ENCODE measurements at places on chromosomes 6 and 20. TPM values are rescaled to one million over a fixed set of nuclear protein-coding genes. Genes with fewer than 3 reads are reported as not detected.

The MYBL2 gene
- polyA plus RNA-seq = 60.5 TPM

- peak; percentile 99 for DNase-seq
Measured at GRCh38 chr20:31593221-31594001, 11.7 kb upstream of the ID1 start.

- no peak for DNase-seq
Measured at GRCh38 chr6:150276937-150277742, 91.7 kb upstream of the IYD start.

DNA sequence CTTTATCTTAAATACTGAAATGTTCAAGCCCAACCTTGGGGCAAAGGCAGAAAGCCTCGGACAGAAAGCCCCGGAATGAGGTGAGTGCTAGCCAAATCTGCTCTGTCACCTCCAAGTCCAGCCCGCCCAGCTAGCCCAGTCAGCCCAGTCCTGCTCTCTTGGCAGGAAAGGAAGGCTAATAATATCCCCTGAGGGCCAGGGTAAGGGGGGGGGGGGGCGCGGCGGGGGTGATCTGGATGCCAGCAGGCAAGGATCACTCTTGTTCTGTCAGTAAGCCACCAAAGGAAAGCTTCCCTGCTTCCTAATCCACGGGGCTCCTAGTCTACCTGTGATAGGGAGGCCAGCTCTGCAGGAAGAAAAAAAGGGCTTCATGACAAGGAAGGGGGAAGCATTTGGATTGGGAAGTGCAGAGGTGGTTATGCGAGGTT, 1.1 kb downstream of the NDRG3 start:
- DNase-seq = no peak

DNA sequence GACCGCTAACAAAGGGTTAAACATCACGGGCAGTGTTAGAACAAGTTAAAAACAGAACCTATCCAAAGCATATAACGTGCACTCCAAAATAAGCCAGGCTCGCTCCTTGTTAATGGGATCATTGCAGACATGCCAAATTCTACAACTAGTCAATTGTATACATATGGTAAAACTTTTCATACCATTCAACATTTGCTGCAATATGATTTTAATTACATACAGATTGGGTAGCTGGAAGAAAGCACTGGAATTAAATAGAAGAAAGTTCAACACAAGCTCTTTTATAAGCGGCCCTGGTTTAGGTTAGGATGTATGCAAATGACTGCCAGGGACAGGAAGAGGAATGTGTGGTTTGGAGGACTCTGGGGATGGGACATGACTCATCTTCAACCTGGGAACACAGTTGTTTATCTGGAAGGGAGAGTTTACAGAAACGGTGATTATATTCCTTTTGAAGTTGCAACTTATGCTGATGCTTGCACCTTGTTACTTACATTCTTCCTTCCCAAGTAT, 62.5 kb upstream of the TIAM2 start:
- peak; percentile 31 for DNase-seq

DNA sequence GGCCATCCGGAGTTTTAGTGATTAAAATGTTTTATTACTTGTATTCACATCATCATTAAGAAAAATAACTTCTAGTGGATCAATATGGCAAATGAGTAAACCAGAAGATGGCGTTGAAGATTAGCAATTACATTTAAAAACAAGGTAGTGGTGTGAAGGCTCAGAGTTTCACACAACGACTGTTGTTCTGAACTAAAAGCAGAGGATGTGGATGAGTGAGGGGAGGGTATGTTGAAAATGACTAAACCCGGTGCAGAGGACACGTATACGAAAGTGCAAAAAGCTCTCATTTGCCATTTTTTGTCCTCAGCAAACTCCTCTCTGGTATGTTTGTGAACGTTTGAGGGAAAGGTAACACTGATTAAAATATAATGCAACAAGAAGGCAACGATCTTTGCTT, 1.9 kb upstream of the IRF4 start:
- no peak for DNase-seq

The TRIM40 gene
- not detected for polyA plus RNA-seq

- DNase-seq = no peak
Measured at GRCh38 chr6:105593805-105594671, 191.2 kb upstream of the PREP start.

The ACTR5 gene
- polyA plus RNA-seq = 7.0 TPM

GRCh38 chr6:110714143-110714542, 101.1 kb downstream of the CDK19 start:
- no peak for DNase-seq

GRCh38 chr6:89379281-89379680, 26.8 kb upstream of the UBE2J1 start:
- no peak for DNase-seq

DNA sequence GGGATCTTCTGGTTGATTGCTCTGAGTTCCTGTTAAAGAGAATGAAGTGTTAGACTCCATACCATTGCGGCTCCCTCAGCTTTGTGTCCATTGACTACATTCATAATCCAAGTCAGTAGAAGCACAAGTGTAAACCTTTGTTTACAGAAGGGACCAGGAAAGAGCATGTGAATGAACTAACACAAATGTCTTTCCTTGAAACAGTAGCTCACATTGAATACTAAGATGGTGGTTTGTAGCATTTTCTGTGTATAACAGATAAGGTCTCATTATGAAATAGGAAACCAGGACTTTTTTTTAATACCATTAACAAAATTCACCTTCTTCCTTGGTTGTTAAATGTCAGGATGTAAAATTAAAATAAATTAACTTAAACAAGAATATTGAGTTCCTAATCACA, 8.4 kb downstream of the STXBP5 start:
- DNase-seq = no peak

DNA sequence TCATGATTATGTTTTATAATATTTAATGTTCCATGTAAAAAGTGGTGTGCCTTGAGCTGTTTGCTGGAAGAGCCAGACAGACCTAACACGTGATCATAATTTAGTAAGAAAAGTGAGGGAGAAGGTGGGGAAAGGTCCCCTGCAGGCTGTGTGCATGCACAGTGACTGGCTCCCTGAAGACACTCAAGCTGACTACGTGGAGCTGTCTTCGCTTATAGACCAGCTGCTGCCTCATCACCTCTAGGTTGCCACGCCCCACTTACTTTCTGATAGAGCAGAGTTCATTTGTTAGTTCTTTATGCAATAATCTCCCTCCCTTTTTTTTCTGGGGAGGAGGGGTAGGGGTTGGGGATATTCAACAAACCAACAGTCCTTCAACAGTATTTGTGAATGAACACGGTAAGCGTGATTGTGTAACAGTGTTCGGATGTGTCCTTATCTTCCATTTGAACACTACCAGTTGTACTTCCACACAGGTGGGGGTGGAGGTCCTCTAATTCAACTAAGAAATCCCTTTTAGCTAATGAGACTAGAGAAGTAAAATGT, 157.3 kb downstream of the BACH2 start:
- DNase-seq = no peak

GRCh38 chr6:124099520-124099919, 295.9 kb downstream of the NKAIN2 start:
- DNase-seq = no peak

DNA sequence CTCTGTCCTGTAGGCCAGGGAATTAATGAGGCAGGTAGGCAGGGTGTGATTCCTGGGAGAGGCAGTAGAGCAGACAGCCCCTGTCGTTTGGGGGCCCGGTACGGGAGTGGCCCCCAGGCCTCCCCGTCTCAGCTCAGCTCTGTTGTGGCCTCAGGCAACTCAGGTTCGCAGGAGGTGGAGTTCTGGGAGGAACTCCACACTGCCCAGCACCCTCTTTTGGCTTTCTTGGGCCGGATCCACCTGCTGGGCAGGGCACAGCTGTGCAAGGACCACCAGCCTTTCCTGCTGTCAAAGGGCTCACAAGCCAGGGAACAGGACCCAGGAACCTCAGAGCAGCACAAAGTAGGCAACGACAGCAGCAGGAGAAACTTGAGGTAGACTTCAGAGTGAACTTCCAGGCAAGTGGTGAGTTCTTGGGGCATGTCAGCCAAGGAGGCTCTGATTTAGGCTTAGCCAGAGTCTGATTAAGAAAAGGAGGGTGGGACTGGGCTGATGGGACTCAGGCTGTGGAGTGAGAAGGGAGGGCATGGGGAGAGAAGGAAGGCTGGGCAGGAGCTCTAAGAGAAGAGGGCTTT, 36.9 kb downstream of the RAB44 start:
- no peak for DNase-seq

DNA sequence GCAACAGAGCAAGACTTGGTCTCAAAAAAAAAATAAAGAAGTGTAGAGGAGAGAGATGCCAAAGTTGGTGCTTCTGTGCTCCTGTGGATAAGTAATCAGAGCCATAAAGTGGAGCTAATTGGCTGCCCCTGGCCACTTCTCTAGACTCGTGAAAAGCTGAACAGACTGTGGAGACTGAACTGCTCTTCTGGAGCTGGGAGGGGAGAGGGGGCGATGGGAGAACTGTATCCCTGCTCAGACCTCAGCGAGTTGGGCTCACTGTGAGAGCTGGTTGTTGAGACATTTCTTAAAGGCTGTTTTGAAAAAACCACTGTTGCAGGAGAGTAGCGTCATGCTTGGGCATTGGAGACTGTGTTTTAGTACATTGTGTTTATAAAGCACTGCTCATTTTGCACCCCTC, 125.7 kb downstream of the TCP11 start:
- DNase-seq = no peak

GRCh38 chr6:31450751-31451150, 47.2 kb upstream of the MICB start:
- no peak for DNase-seq

DNA sequence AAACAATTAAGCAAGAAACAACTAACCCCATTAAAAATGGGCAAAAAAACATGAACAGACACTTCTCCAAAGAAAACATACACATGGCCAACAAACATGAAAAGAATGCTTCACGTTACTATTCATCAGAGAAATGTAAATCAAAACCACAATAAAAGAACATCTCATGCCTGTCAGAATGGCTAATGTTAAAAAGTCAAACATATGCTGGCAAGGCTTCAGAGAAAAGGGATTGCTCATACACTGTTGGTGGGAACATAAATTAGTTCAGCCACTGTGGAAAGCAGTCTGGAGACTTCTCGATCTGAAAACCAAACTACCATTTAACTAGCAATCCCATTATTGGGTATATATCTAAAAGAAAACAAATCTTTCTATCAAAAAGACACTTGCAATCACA, 217.5 kb downstream of the TINAG start:
- peak; percentile 77 for DNase-seq

DNA sequence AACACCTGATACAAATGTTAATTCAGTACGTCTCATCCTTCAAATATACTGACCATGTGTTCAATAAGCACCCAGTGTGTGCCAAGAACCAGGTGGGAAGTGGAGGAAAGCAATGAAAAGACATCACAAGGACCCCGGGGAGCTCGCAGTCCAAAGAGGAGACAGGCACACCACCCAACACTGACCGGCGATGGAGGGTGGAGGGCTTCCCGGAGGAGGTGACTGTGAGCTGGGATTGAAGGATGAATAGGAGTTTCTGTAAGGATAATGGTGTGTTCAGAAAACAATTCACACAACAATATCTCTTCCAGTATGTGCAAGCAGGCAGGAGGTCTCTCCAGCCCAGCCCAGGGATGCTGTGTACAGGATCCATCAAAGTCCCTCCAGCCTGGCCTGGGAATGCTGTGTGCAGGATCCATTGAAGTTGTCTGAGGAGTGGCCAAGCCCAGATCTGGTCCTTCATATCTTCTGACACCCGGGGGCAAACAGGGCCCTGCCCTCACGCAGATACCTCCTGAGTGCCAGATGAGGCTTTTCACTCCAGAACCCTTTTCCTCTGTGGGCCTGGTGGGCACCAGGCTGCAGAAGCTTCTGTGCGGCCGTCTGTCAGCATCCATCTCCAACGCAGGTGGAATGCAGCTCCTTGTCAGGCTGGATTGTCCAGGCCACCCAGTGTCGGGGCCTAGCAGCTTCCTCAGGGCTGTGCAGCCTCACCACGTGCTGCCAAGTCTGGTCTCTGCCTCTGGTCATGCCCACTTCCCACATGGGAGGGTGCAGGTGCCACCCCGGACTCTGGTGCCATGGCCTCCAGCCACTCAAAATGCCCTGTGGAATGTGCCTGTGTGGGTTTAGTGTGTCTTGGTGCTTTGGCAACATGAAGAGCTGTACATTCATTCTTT, 36.3 kb downstream of the DLL1 start:
- no peak for DNase-seq

DNA sequence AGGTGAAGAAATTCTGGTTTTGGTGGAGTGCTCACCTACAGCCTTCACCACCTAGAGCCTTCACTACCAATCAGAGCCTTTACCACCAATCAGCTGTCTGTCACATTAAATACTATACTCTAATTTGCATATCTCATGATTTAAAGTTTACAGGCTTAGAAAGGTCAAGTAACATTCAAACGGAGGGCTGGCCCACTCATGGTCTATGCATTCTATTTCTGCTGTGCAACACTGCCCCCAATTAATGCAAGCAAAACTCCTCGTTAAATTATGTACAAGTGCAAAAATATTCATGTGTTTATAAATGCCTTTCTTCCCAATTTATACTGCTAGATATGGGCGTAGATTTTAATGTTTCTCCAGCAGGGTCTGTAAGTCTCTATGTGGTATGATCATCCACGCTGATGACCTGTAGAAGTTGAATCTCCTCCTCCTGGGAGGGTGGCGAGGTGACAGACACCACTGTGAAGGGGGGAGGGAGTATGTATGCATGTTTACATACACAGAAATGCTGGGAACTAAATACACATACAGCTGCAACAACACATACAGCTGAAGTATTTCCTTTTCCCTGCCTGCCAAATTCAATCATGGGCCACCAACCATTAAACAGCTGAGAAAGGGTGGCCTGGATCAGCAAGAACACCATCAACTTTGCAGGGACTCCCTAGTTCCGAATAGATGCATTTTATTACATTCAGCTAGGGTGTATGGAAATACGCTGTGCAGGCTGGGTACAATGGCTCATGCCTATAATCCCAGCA, 13.1 kb downstream of the RRAGD start:
- DNase-seq = no peak
